ENCODE measurements at places on chromosomes 13 and 19.
A peak's percentile ranks its signal among the peaks of the same experiment; 100 is the strongest.

DNA sequence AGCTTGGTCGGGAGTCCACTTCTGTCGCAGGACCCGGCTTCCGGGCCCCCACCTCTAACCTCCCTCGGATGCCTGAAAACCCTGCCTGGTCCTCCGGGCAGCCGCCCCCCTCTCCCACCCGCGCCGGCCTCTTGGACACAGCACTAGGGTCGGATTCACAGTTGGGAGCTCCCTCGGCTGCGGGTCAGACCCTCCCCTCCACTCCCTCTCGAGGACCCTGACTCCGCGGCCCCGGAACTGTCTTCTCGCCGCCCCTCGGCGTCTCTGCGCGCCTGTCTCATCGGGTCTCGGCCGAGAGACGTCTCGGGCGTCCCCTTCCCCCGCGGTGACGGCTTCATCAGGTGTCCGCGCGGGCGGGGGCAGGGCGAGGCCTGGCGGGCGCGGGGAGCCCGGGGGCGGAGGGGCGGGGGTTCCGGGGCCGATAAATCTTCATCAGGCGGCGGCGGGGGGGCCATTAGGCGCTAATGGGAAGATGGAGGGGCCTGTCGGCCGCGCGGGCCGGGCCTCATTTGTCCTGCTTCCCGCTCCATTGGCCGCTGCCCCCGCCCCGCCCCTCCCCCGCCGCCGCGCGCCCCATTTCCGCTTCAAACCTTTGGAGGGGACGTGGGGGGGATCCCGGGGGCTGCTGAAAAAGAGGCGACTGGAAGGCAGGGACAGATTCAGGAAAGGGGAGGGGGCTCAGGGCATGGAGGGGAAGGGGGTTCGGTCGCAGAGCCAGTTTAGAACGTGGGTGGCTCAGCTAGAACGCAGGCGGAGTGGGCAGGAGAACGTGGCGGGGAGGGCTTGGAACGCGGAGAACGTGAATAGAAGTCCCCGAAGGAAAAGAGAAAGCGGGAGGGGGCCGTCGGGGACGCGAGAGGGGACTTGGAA, 11.8 kb upstream of the ERFL start:
- DNase-seq = peak; percentile 55

DNA sequence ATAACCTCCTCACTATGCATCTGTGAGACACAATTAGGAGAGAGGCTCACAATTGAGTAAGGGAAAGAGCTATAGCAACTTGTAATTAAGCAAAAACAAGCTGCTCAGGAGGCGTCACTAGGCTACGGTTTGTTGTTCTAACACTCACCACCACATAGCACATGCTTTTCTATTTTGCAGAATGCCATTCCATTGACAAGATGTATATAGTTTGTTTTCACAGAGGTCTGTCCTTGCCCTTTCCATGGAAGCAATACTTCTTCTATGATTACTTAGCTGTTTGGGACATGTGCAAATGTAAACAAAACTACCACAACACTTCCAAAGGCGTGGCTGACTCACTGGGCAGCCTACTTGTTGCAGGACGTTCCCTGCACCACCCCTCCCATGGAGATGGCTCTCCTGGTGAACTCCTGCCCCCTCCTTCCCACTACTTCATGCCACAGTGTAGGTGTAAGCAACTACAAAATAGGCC, 33.9 kb upstream of the FAM216B start:
- no peak for DNase-seq

DNA sequence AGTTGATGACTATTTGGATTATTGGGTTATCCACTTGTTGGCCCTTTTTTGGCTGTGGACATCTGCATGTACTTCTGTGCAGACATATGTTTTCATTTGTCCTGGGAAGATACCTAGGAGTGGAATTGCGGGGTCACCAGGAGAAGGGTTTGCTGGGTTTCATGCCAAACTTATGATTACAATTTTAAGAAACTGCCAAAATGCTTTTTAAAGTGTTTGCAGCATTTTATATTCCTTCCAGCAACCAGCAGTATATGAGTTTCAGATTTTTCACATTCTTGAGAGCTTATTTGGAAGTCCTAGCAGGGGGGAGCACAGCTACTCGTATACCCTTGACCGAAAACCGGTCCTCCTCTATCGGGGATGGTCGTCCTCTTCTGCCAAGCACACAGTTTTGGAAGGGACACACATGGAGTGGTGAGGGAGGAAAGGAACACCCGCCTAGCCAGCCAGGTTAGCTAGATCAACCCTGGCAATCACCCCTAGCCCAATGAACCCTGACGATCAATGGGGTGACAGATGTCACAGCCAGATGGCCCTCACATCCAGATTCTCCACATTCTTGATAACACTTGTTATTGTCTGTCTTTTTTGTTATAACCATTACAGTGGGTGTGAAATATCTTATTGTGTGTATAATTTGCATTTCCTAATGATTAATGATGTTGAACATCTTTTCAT, 26.7 kb upstream of the RNF113B start:
- no peak for DNase-seq

- no peak for DNase-seq
Observed at GRCh38 chr13:39895254-39895653, 239.8 kb downstream of the COG6 start.

DNA sequence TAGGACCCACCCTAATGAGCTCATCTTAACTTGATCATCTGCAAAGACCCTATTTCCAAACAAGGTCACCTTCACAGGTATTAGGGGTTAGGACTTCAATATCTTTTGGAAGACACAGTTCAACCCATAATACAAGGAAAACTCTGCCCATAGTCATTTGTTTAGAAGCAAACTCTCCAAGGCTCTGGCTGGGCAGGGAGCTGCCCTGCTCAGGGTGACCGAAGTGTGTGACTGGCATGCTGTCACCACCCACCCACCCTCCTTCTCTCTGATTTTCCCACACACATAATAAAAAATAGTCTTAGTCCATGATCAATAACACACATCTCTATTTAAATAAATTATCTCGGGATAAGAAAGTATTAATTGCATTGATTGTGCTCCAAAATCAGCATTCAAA, 161.1 kb downstream of the KCTD15 start:
- DNase-seq = no peak

DNA sequence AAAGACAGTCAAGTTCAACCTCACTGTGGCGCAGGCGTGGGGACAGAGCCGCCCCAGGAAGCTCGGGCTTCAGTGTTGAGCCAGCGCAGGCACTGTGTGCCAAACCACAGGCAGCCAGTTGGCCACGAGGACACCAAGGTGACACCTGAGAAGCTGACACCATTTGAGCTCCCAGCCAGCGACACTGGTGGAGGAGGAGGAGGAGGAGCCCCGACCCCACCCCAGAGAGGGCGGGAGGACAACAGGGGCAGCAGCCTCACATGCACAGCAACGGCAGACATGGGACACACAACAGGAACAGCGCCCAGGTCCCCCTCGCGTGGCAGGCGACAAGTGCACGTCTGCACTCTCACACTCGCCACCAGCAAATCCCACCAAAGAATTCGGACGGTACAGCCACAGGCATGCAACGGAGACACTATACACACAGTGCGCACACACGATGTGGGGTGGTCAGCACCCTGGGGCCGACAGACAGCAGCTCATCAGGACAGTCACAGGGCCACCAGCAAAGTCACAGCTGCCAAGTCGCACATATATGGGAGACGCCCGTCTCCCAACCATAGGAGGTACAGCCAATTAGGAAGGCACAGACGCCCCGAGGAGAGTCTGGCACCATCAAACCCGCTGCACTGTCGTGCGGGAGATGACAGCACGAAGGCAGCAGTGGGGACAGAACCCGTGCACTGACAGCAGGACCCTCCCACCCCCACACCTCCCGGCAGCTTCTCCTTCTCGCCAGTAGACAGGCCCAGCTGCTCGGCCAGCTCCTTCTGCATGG, 3.4 kb downstream of the EIF3G start:
- no peak for DNase-seq

DNA sequence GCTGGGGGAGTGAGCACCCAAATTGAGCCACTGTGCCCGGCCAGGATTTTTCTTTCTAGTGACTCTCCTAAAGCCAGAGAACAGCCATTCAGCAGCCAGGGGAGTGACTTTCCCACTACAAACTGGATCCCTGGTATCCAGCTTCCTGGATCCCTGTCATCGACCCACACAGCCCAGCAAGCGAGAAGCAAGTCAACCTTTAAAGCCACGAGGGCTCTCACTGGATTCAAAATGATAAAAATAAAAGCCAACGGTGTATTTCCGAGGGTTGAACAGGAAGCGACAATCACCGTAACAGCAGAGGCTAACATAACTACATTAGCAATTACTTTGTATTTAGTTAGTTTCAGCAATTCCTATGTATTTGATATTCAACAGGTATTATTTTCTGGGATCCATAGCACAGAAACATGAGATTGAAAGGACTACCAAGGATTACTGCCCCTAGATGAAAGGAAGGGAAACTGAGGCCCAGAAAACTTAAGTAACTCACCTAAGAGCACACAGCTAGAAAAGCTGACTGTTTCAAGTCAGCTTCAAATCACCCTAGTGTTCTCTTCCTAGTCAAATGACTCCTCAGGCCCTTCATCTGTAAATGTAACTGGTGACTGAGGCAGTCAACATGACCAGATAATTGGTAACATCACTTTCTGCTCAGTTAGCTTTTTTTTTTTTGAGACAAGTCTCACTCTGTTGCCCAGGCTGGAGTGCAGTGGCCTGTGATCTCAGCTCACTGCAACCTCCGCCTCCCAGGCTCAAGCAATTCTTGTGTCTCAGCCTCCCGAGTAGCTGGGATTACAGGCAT, 2.7 kb downstream of the RFX1 start:
- peak; percentile 60 for DNase-seq

DNA sequence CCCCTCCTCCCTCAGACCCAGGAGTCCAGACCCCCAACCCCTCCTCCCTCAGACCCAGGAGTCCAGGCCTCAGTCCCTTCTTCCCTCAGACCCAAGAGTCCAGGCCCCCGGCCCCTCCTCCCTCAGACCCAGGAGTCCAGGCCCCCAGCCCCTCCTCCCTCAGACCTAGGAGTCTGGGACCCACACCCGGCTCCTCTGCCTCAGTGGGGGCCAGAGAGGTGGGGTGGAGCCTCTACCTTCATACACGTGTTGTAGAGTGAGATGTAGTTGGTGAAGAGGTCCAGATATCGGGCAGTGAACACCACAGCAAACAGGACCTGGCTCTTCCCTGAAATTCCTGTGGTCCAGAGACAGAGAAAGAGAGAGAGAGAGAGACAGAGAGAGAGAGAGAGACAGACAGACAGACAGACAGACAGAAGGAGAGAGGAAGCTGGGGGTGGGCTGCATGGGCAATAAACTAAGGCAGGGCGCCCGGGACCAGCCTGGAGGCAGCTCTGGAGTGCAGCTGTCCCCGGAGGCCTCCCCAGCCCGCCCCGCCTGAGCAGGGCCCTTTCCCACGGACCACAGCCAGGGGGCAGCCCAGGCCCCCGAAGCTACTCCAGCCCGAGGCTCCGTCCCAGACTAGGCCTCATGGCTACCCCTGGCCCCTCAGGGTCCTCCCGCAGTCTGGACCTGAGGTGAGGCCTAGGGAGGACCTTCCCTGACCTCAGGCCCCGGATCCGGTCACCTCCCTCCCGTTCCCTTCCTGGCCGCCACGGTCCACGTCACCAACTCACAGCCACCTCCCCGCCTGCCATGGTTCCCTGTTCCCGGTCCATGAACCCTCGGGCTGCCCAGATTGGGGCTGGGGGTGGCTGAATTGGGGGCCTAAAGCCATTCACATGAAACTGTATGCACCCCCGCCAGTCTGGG, 907 bp downstream of the KDELR1 start:
- peak; percentile 70 for DNase-seq

- no peak for DNase-seq
Observed at GRCh38 chr19:46133101-46133627, 8.7 kb upstream of the IGFL3 start.

GRCh38 chr13:110374431-110375370, 67.6 kb downstream of the COL4A2 start:
- DNase-seq = no peak

- no peak for DNase-seq
Observed at GRCh38 chr13:111626371-111627305, 306.2 kb downstream of the TEX29 start.

- no peak for DNase-seq
Observed at GRCh38 chr19:19109601-19110000, 28.7 kb downstream of the TMEM161A start.

DNA sequence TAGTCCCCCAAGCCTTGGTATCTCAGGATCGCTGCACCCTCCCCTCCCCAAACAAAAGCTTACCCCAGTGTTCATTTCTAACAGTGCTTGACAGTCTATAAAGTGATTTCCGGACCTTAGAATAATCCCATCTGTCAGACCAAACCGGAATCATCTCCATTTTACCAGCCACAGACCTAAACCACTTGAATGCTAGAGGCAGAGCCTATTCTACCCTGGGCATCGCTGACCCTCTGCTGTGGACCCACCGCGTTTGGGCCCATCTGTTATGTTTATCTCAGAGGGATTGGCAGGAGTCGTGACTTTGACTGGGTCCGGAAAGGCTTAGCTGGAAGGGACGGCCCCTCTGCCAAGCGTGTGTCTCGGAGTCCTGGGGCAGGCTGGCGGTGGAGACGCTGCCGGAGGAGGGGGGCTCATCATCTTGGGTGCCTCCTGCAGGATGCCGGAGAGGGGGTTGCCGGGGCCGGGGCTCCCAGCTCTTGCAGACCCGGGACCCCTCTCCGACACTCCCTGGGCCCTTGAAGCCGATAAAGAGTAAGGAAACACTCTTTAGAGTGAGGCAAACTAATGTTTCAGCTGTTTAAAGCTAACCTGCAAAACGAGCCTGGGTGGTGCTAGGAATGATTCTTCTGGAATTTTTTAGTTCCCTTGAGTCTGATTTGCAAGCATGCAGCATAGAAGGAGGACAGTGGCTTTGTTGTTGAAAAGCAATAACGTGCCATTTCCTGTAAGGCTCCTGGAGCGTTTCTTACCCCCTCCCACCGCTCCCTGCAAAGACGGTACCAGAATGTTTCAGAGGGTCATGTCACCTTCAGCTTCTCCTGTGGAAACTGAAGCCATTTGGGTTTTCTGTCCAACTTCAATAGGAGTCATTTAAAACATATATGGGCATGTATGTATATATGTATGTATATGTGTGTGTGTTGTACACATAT, 1.3 kb downstream of the SLC25A42 start:
- DNase-seq = peak; percentile 33

Measured in CD4-positive, alpha-beta T cell treated with Interleukin-12 subunit alpha and Interleukin-12 subunit beta, for 1 hour (primary cell).